ENCODE measurements at places on chromosomes 5 and 9. TPM values are rescaled to one million over a fixed set of nuclear protein-coding genes. Genes with fewer than 3 reads are reported as not detected.

HTR4 gene
- total RNA-seq, result not detected

DNA sequence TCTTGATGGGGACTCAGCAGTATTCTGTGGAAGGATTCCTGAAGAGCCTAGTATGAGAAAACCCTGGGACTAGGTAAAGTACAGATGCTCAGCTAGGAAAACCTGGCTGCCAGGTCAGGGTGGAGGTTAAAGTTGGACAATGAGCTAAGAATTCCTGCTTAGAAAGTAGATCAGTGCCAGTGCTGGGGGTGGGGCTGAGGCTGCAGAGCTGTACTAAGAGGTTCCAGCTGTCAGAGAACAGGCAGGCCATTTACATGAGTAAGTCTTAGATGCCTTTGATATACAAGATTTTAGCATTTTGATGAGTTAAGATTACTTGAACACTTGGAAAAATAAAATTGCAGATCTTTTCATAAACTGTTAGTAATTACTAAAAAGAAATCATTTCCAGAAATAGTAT is 332.3 kb upstream of the NUDT12 start:
- peak; percentile 7 for DNase-seq

GNA14 gene
- total RNA-seq, result not detected

GRCh38 chr9:71506821-71507220 is 261.5 kb downstream of the CEMIP2 start:
- DNase-seq, result peak; percentile 17

DNA sequence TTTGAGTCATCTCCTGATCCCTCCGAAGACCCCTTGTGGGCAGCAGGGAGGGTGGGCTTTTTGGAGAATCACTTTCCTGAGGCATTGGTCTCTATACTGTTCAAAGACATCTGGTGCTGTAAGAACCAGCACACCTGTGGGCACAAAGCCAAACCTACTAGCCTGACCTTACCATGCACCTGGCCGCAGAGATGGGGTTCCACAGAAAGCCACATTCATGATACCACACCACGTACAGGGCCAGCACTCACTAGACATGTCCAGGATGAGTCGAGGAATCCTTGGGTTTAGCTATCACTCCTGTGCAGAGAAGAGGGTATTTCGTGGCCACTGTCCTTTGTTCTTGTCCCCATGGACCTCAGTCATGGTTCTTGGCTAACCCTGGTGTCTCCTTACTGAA is 203.4 kb downstream of the CACNA1B start:
- no peak for DNase-seq

GRCh38 chr5:121693864-121694263 is 157.8 kb upstream of the FTMT start:
- DNase-seq, result peak; percentile 83

MIGA2 gene
- total RNA-seq, result 15.6 TPM

DNA sequence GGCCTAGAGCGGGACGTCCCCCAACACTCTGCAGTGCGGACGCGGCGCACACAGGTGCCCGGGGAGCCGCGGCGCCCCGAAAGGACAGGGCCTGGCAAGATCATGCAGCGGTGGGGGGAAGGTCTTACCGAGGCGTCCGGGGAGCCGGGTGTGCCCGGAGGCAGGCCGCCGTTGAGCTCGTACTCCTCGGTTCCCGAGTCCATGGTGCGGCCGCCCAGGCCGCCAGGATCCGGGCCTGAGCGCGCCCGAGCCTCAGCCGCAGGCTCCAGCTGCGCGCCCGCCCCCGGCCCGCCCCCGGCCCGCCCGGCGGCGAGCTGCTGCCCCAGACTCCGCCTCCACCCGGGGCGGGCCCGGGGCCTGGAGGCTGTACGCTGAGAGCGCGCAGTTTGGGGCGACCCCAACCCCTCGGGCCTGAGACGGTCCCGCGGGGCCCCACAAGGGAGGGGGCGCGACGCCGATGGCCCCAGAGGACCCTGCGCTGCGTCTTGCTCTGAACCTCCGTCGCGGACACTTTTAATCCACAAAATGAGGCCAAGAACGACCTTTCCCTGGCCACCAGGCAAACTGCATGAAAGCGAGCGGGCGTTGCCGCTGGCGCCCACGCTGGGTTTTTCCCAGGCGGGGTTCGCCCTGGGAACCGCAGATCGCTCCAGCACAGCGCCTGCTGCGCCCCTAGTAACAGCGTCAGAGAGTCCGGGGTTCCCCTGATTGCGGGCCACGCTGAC is at the start of gene NINJ1:
Gene NINJ1, minus strand, starts transcription at position 237 of the 725 bp plus-strand sequence. Its CDS starts 34 bp downstream, at position 203.
- peak; percentile 63 for DNase-seq

GRCh38 chr9:136107953-136108647 is 10.6 kb downstream of the TMEM250 start:
- no peak for DNase-seq

GRCh38 chr5:132788508-132788907 is 11.5 kb upstream of the SEPTIN8 start:
- no peak for DNase-seq

DNA sequence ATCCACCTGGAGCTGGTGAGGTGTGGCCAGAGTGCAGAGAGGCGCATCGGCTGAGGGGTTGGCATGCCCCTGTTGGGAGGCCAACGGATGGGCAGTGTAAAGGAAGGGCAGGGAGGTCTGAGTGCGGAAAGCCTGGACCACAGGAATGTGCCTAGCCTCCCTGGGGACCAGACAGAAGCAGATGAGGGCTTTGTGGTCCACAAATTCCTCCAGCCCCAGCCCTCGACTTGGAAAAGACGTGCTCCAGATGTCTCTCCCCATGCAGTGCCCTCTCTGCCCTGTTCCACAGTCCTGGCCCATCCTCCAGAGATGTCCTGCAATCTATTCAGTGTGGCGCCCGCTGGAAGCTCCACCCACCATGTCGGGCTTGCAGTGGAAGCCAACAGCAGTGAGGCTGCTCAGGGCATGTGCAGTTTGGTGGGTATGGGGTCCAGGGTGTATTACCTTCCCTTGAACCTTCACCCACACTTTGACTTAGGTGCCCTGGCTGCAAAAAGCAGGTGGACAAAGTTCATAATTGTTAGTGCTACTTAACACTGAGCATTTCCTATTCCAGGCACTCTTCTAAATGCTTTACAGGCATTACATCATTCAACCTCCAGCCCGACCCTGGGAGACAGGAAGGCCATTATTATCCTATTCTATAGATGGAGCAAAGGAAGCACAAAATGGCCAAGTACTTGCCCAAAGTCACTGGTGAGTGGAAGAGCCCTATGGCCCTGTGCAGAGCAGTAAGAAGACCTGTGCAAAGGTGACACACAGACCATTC is 120.2 kb upstream of the SLC25A48 start:
- DNase-seq, result peak; percentile 65

DNA sequence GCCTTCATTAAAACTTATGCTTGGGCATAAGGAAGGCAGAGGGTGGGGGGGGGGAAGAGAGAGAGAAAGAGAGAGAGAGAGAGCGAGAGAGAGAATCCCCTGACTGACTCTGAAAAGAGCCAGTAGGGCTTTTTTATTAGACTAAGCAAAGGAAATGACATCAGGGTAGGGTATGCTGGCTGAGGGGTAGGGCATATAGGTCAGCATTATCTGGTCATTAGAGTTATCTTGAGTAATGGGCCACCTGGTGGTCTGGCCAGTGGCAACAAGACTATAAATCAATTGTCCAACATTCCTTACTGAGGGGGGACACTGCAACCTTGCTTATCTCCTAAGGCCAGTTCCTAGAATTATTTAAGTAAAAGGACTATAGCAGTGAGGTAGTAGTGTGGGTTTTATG is 67.2 kb downstream of the TSSK1B start:
- no peak for DNase-seq

DNA sequence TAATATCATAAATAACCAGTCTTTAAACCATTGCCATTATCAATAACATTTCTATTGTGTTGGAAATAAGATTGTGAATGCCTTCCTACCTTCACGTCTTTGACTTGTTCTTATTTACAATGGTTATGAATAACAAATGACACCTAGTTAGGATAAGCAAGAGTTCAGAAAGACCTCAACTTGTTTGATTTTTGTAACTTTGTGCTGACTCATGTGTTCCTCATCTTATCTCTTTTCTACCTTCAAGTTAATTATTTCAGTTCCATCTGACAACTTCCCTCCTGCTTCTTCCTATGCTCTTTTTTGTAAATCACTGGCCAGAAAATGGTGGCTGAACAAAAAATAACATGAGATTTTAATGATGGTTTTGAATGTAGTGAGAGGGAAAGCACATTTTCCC is 538.5 kb upstream of the TUSC1 start:
- no peak for DNase-seq

DNA sequence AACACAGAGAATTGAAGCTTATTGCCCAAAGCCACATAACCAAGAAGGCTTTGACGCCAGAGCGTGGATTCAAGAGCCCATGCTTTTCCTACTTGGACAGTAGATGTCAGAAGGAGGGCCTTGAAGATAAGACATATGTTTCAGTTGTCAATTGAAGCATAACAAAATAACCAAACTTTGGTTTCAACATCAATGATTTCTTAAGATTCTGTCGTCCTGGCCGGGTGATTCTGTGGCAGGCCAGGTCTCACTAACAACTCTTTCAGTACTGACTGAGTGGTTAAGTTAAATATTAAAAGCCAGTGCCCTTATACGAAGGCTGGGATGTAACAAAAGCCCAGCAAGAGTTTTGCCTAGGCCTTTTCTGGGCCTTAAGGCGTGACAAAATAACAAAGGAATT is 94.0 kb downstream of the RCL1 start:
- no peak for DNase-seq

DNA sequence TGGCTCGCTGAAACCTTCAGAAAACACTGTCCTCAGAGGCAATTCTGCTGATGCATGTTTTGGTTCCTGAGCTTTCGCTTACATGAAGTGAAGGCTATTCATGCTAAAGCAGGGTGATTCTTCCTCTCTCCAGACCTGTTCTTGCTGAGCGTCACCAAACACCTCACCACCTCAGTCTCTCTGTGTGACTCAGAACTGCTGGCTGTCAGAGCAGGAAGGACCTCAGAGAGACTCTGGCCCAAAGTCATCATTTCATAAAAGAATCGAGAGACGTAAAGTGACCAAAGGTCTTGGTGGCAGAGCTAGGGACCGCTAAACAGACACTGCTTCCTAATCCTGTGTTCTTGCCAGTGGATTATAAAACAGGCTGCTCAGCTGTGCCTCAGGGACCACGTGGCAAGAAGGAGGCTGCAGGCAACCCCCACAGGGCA is 73.8 kb downstream of the LHFPL2 start:
- DNase-seq, result no peak

DNA sequence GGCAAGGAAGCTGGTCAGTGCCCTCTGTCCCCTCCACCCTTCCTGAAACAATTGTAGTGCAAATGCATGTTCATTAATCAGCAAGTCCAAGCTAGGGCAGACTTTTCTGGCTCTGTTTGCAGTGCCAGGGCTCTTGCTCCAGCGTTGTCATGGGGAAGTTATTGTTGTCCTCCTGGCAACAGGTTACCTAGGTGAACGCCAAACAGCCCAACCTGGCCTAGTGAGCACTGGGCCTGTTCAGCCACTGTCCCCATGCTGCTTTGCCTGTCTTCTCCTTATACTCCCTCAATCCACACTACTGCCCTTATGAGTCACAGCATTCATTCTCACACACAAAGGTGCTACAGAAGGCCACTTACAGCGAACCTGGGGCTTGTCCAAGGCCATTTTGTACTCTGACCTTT is 34.5 kb upstream of the GLIS3 start:
- DNase-seq, result peak; percentile 21

LCN9 gene
- total RNA-seq, result not detected

DNA sequence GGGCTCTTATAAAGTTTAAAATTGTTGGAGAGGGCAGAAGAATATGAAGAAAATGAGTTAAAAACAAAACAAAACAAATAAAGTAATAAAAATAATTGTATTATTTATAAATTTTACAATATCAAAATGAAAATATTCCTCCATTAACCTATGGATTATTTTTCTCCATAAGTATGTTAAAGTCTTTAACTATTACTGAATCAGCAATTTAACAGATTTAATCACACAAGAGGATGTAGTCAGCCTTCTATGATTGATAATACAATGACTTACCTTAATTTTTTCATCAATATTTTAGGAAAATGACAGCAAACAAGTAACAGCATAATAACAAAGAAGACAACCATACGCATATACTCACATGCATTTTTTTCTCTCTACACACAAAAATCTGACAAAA is 1195.3 kb upstream of the NUDT12 start:
- no peak for DNase-seq

GRCh38 chr5:67366691-67367395 is 170.2 kb upstream of the CD180 start:
- DNase-seq, result no peak

GRCh38 chr9:126719618-126720031 is 85.2 kb upstream of the ZBTB43 start:
- peak; percentile 83 for DNase-seq

Data from RPMI7951 (cell line).